ENCODE measurements at places on chromosomes 1 and 21.

DNA sequence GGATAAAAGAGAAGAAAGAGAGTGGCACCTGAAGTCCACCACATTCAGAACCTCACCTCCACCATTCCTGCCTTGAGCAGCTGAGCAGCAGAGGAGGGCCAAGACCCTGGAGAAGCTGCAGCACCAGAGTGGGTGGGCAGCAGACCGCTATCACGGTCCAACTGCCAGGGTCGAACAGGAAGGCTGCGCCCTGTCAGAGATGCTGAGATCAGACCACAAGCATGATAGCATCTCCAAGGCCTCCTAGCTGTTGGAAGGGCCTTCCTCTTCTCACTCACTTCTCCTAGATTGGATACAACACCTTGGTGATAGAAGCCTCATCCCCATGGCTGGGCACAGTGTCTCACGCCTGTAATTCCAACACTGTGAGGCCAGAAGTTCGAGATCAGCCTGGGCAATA is 12.1 kb upstream of the SLC45A3 start:
- DNase-seq: no peak

DNA sequence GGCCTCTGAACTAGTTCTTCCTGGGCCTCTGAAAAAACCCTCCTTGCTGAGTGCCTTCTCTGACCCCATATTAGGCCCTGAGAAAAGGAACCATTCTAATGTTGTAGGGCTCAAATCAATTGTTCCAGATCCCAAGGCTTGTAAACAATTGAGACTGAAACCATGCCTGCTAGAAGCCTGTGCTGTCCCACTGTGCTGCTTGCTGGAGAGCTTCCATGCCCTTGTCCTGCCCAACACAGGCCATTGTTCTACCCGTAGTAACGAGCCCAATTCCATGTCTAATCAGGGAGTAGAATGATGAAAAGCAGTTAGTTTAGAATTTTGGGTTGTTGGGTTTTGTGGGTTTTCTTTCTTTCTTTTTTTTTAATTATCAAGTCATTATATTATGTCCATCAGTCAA is 47.4 kb downstream of the ZNF281 start:
- DNase-seq: no peak

DNA sequence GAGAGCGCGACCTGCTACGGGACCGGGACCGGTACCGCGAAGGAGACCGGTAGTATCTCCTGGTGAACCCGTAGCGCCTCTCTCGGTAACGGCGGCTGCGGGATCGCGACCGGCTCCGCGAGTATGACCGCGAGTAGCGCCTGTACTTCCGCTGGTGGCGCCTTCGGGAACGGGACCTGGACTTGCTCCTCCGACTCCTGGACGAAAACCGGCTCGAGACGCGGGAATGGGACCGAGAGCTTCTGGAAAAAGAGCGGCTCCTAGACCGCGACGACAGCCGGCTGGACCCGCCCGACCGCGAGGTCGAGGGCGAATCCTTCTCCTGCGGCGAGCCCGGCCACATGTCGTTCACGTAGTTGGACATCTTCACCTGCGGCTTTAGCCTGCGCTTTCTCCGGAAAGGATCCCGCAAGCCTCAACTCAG is 642 bp downstream of the RSRP1 start:
- DNase-seq: no peak

- no peak for DNase-seq
Observed at GRCh38 chr1:191889623-191890003, 268.6 kb upstream of the RGS18 start.

GRCh38 chr1:209790286-209791193 is 6.2 kb upstream of the C1orf74 start:
- DNase-seq: no peak

DNA sequence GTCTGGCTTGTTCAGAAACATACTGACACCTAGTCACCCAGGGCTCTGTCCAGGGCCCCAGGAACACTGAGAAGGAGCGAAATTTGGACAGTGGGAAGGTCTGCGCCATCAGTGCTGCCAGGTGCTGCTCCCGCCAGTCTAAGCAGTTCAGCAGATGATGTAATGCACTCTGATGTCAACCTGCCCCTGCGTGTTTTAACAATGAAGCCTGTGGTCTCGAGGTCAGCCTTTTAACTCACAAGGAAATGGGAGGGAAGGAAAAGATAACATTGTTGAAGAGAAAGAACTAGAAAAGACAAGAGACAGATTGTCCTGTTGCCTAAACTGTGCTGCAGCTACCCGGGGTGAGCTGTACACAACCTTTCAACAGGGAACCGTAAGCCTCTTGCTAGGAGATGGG is 126.6 kb upstream of the IFFO2 start:
- DNase-seq: no peak
